Activated T-helper 2 cell treated with anti-CD3 and anti-CD28 coated beads, Interferon-gamma antibody, Interleukin-2, Interleukin-4, amounts not matched to agents 10 μg/mL and 5 μg/mL and 100 μg/mL, durations not matched to agents 14 hours and 24 hours and 36 hours (primary cell): ENCODE measurements at places on chromosomes 12 and 14. TPM values are rescaled to one million over a fixed set of nuclear protein-coding genes. Genes with fewer than 3 reads are reported as not detected.

The GXYLT1 gene
- 9.8 and 11.0 TPM in 2 replicates for total RNA-seq

The TEP1 gene
- 32.7 and 33.6 TPM in 2 replicates for total RNA-seq

The SLC25A21 gene
- total RNA-seq: not detected in 2 replicates

The CISTR gene
- total RNA-seq: not detected in 2 replicates

The SLC17A8 gene
- total RNA-seq: not detected in 2 replicates

The PLEKHG3 gene
- total RNA-seq: 1.0 and 1.9 TPM in 2 replicates

- H3K27me3 ChIP-seq: no peaks in the 10 kb centered on the region
- no peak overlapping the region for H3K4me3 ChIP-seq
- no peak overlapping the region for H3K27ac ChIP-seq
- no peaks in the 10 kb centered on the region for H3K36me3 ChIP-seq
- DNase-seq: no peak
Observed at GRCh38 chr14:81120501-81120900, 100.3 kb downstream of the GTF2A1 start.

GRCh38 chr12:66092559-66093269 is 37.8 kb downstream of the LLPH start:
- peaks cover 2% of the 10 kb centered on the region for H3K4me1 ChIP-seq
- no peak for DNase-seq
- no peak overlapping the region for H3K27ac ChIP-seq
- H3K4me3 ChIP-seq: no peak overlapping the region
- H3K36me3 ChIP-seq: no peaks in the 10 kb centered on the region

DNA sequence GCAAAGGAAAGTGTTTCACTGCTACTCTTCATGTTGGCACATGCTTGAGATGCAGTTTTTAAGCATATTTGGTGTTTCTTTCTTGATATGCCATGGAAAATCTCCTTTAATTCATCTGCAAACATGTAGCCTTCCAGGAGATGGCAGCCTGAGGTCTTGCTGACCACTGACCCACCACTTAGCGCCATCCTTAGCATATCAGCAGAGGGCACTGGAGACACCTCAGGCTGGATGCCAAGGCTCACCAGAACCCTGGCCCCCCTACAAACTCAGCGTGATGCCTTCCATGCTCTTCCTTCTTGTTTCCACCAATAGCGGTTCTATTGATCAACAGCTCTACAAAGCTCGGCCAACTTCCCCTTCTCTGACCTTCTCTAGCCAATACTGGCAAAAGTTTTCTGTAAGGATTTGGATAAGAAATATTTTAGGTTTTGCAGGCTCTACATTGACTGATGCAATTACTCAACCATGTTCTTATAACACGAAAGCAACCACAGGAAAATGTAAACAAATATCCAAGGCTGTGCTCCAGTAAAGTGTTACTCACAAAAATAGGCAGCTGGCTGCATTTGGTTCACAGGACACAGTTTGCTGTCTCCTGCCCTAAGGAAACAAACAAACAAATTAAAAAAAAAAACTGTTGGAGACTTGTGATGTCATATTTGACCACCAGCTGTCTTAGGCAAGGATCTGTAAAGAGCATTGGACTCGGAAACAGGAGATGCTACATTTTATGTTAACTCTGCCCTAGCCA is 209.7 kb downstream of the SLC15A4 start:
- no peaks in the 10 kb centered on the region for H3K27me3 ChIP-seq
- no peaks in the 10 kb centered on the region for H3K36me3 ChIP-seq
- no peak for DNase-seq
- no peak overlapping the region for H3K4me3 ChIP-seq
- no peak overlapping the region for H3K27ac ChIP-seq

DNA sequence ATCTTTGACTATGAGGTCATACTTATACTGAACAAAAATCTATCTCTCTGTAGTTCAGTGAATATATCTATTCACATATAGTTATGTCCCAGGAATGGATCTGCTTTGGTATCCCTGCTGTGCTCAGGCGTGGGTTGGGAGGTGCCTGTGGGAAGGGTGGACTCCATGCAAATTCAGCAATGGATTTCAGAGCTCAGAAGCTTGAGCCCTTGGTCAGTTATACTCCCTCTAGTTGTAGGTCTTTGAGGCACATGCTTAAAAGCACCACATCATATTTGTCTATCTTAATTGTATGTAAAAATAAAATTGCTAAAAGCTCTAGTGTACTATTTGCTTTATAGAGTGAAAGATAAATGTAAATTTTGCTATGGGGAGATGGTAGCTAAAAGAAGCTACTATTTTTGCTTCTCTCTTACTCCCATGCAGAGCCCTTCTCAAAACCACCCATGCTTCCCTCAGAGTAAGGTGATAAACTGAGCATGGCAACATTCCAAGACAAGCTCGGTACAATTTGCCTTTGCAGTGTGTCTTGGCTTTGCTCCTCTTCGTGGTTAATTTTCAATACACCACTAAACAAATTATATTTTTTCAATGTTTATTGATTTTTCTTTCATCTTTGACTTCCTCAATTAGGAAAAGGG is 54.9 kb downstream of the SLC16A7 start:
- DNase-seq: no peak
- H3K4me3 ChIP-seq: no peak overlapping the region
- H3K4me1 ChIP-seq: peaks cover 7% of the 10 kb centered on the region
- no peak overlapping the region for H3K27ac ChIP-seq
- no peaks in the 10 kb centered on the region for H3K27me3 ChIP-seq

- no peaks in the 10 kb centered on the region for H3K36me3 ChIP-seq
- no peak for DNase-seq
- peaks cover 35% of the 10 kb centered on the region for H3K4me1 ChIP-seq
- no peak overlapping the region for H3K4me3 ChIP-seq
Observed at GRCh38 chr14:92531106-92531873, 17.7 kb downstream of the RIN3 start.

DNA sequence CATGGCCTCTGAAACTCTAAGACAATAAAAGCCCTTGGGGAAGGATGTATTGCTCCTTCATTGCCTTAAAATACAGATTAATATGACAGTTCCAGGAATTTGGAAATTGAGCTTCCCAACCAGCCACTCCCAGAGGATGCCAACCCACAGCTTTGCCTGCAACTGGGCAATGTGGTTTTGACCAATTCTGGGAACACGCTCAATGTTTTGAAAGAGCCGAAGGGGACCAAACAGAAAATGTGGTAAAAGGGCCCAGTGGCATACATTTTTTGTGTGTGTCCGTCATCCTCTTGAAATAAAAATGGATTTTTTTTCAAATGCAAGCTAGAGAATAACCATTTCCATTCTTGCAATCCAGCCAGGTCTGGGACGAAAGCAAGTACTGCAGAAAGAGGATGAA is 88.3 kb upstream of the PLEKHG7 start:
- no peak overlapping the region for H3K4me3 ChIP-seq
- H3K4me1 ChIP-seq: peaks cover 13% of the 10 kb centered on the region
- no peaks in the 10 kb centered on the region for H3K36me3 ChIP-seq
- no peak overlapping the region for H3K27ac ChIP-seq

- H3K27me3 ChIP-seq: peaks cover 2% of the 10 kb centered on the region
- H3K4me1 ChIP-seq: peaks cover 9% of the 10 kb centered on the region
- peaks cover 4% of the 10 kb centered on the region for H3K36me3 ChIP-seq
- no peak for DNase-seq
Observed at GRCh38 chr12:21662122-21662792, 4.6 kb upstream of the LDHB start.

- H3K36me3 ChIP-seq: no peaks in the 10 kb centered on the region
- H3K4me3 ChIP-seq: no peak overlapping the region
- no peaks in the 10 kb centered on the region for H3K27me3 ChIP-seq
- DNase-seq: no peak
- H3K4me1 ChIP-seq: peaks cover 12% of the 10 kb centered on the region
Observed at GRCh38 chr14:68514608-68515194, 278.2 kb downstream of the ZFP36L1 start.

GRCh38 chr14:95519699-95520098 is 3.2 kb upstream of the SYNE3 start:
- peak overlapping the region; percentile 65 for H3K4me3 ChIP-seq
- no peaks in the 10 kb centered on the region for H3K27me3 ChIP-seq
- peak; percentile 64 for DNase-seq
- peak overlapping the region; percentile 98 for H3K27ac ChIP-seq
- peaks cover 8% of the 10 kb centered on the region for H3K36me3 ChIP-seq

GRCh38 chr14:26088275-26088674 is 509.6 kb downstream of the NOVA1 start:
- H3K27ac ChIP-seq: no peak overlapping the region
- no peak for DNase-seq
- no peaks in the 10 kb centered on the region for H3K36me3 ChIP-seq
- no peaks in the 10 kb centered on the region for H3K4me1 ChIP-seq
- no peaks in the 10 kb centered on the region for H3K27me3 ChIP-seq

DNA sequence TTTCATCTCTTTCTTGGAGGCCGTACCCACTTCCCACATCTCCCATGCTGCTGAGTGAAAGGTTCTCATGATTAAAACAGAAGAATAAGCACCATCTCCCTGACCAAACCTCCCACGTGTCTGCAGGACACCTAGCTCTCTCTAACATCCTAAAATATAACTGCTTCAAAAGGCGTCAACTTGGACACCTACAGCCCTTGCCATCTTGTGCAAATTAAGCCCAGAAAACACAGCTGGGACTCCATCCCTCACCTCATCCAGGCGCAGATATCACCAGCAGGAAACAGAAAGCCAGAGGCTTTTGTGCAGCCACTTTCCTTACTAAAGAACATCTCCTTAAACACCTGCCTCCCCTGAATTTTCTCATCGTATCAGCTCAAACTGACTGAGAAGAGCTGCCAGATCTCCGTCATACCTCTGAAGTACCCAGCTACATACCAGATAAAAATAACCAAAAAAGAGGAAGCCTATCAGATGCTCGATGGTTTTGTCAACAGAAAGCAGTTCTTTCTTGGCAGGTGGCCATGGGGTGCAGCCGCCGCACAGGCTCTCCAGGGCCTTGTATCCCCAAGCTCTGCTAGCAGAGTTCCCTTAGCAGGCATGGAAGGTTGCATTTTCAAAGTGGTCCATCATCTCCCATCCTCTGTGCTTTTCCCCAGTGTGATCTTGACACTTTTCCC is 28.8 kb downstream of the MAP3K9 start:
- no peak for DNase-seq
- no peak overlapping the region for H3K27ac ChIP-seq
- H3K36me3 ChIP-seq: peaks cover 1% of the 10 kb centered on the region
- H3K4me1 ChIP-seq: peaks cover 8% of the 10 kb centered on the region
